ENCODE measurements at places on chromosomes 11 and 22.

- DNase-seq = no peak
Measured at GRCh38 chr11:119483341-119483880, 60.4 kb upstream of the THY1 start.

- DNase-seq = no peak
Measured at GRCh38 chr11:93645938-93646337, 15.5 kb upstream of the CEP295 start.

DNA sequence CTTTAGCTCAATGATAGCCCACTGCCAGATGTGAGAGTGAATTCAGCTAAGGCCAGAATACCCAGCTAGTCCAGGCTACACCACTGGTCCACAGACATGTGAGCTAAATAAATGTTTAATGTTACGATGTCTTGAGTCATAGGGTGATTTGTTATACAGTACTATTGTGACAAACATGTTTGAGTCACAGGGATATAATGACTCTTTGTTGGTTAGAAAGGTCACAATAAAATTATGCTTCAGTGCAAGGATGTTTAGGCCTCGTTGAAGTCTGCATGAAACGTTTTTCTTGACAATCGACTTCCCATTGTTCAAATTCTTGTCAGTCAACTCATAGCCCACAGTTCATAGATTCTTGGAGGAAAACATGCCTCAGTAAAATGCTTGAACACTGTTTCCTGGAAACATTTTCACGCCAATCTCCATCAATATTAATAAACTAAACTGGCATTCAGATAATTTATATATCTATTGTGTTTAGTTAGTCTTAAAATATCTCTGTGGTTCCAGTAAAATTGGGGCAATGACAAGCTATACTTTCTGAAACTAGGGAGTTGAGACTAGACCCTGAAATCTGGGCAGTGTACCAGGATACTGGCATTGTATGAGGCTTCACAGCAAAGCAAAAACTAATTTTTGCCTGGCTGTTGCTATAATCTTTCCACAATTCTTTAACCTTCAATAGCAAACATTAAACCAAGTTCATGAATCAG is 650.8 kb upstream of the KIRREL3 start:
- no peak for DNase-seq

DNA sequence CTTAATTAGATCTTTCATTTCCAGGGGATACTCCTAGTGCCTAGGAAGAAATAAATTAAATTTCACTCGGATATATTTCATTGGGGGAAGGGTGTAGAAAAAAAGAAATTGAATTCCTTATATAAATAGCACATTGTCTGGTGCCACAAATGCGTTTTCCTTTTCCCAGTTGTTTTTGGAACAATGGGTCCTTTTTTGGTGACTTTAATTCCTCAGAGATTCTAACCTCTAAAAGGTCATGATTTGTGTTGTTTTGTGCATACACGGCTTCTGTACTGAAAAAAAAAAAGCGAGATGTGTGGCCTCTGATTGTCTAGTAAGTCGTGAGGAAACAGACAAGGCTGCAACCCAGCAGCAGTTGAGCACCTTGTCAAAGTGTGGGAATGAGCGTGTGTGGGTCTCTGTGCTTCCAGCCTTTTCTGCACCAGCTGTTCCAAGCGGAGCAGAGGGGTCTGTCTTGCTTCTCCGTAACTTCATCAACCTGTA is 64.5 kb upstream of the CRTAM start:
- DNase-seq = no peak

DNA sequence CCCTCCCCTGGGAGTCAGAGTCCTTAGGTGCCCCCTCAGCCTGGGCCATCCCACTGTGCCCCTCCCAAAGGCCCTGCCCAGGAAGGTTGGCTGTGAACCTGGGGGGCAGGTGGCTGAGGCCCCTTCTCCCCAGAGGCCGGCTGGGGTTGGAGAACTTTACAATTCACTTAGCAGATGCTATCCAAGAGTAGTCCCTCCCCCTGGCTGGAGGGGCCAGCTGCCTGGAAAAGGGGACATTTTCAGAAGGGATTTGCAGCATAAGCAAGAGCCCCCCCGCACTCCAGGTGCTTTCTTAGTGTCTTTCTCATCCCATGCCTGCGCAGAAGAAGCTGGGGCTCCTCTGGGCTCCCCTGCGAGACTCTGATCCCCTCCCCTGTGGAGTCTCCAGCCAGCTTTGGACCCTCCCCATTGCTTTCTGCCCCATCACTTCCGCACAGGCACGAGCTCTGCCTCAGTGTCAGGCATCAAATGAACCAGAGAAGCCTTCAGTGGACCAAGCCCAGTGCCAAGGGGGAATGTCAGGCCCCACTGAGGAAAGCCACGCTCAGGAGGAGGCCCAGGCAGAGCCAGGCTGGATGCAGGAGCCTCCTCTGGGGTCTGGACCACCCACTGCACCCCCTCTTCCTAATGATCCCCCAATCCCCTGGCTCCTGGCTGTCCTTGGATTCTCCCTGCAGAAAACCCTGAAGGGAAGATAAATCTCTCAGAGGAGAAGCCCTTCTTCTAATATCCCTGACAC is 3.7 kb downstream of the SSTR3 start:
- DNase-seq = no peak

DNA sequence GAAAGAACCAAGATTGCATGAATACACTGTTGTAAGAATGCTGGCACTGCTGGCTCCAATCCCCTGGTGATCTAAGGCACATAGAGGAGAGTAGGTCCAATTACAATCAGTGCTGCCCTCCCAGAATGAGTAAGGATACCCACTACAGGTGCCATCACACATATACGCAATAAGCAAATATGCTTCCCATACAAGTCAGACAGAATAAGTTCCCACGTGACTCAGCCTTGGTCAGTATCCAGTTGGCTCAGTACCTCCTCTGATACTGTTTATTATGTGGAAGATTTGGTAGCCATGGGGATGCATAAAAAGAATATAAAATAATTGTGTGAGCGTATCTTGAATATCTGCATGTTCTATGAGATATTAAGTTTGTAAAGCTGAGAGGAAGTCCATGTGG is 8.9 kb upstream of the OR2D3 start:
- no peak for DNase-seq

DNA sequence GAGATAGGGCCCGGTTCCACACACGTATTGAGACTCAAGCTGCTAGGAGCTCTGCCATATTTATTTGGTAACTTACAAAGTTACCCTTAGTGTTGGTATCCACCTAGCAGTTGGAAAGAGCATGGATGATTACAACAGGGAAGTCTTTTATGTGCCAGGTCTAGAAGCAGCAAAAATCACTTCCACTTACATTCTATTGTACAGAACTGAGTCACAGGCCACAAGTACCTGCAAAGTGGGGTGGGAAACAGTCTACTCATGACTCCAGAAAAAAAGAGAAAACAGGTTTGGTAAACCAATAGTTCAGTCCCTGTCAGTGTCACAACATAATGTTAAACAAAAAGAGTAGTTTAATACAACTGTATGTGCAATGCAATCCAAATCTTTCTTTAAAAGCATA is 279.6 kb upstream of the PITPNB start:
- DNase-seq = no peak

DNA sequence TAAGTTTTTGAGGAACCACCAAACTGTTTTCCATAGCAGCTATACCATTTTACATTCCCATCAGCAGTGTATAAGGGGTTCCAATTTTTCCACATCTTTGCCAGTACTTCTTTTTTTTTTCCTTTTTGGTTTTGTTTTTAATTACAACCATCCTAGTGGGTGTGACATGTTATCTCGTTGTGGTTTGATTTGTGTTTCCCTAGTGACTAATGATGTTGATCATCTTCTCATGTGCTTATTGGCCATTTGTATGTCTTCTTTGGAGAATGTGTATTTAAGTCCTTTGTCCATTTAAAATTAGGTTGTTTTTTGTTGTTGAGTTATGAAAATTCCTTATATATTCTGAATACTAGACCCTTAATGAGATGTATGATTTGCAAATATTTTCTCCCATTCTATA is 59.3 kb downstream of the STIM1 start:
- no peak for DNase-seq

DNA sequence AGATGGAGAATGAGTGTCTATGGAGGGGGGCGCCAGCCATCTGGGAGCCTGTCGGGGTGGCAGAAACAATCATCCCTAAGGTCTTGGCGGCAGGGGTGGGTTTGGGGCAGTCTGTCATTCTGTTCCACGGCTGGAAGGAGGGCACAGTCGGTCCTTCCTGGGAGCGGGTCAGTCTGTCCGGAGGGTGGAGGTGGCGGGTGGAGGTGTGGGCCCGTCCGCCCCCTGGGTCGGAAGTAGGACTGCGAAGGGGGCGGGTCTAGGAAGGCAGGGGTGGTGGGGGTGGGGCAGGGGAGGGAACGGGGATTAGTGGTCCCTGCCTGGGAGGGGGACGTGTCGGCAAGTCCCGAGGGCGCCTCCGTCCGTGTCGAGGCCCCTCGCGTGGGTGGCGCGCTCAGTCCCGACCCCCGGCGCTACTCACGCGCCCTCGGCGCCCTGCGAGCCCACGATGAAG is 461 bp downstream of the TBC1D10A start:
- no peak for DNase-seq

DNA sequence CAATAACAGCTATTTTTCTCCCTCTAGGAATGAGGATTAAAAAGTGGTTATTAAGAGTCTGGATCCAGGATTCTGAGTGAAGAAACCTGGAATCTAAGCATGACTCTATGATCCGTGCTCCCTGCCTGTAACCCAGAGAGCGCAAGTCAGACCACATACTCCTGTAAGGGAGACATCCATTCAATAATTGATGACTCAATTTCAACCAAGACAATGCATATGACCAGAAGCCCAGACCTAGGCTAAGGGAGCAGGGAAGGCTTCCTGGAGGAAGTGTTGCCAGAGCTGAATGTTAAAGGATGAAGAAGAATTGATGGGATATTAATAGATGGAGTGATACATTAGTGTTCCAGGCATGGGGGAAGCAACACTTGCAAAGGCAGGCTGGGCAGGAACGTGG is 13.8 kb upstream of the PAMR1 start:
- no peak for DNase-seq

GRCh38 chr22:35593071-35593890 is 23.8 kb downstream of the MB start:
- DNase-seq = no peak
